ENCODE measurements at places on chromosomes 4 and X.

GRCh38 chr4:121742794-121743193 lies 22.2 kb downstream of the SMIM43 start:
- no peak for DNase-seq

DNA sequence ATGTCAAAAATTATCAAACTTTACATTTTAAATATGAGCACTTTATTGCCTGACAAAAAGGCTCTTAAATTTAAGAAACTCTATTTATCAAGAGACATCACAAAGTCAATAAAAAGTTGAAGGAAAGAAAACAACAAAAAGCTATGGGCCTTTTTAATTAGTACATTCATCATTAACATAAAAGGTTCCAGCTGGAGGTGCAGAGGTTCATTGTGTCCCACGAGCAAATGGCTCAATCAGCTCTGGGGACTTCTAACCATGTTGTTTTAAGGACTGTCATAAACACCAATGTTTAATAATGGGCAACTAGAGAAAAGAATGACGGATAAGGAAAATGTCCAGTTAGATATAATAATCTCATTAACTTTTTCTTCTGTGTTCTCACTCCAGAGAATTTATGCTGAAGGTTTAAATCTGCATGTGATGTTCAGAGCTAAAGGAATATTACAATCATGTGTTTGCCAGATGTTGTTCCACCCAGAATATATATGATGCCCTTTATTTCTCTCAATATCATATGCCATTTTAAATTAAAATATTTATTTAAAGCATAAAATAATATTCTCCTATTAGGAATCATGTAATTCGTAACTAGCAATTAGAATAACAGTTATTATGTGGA lies 840.3 kb upstream of the ADGRL3 start:
- no peak for DNase-seq

- DNase-seq, result peak; percentile 42
Measured at GRCh38 chr4:168153596-168154440, 61.5 kb downstream of the ANXA10 start.

DNA sequence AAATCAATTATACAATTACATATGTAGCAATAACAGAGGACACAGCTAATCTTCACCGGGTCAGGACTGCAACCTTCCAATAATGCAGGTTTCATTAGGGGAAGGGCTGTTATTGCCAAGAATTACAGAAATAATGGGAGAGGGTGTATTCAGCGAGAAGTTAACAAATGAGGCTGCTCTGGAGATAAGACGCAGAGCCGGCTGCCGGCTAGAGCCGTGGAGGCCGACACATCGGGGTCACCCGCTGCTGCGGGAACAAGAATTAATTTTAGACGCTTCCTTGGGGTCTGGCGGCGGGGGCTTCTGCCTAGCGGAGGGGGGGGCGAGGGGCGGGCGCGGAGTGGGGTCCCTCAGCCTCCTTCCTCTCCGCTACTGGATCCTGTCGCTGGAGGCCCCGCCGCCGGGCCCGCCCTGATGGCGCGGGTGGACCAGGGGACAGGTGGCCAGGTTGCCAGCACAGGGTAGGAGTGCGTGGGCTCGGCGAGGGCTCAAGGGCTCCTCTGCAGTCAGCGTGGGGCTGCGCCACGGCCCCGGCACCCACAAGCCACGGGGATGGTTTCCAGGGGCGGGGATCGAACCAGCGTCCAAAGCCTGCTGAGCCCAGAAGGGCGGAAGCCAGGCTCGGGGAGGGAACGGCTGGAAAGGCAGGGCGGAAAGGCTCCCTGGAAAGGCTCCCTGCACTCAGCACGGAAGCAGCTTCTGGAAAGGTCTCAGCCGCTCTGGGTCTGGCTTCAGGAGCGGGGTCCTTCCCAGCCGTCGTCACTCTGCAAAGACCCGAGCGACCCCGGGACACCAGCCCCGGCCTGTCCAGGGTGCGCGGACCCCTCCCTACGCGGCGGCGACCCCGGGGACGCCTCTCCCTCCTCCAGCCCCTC lies 113.8 kb upstream of the NKX1-1 start:
- no peak for DNase-seq

- DNase-seq, result no peak
Measured at GRCh38 chr4:89617317-89617716, 219.6 kb downstream of the SNCA start.

DNA sequence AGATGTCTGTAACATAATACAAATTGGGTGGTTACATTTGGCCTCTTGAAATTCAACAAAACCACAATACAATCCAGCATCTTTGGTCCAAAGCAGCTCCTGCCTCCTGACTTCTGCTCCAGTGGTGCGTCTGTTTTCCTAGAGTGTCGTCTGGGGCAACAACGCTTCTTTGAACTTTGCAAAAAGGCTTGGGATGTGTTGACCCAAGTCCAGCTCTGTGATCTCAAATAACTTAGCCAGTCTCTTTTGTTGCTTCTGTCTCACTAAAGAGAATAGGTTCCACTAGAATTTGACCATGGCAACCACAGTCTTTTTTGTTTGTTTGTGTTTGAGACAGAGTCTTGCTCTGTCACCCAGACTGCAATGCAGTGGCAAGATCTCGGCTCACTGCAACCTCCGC lies 324.0 kb downstream of the DHRSX start:
- no peak for DNase-seq

DNA sequence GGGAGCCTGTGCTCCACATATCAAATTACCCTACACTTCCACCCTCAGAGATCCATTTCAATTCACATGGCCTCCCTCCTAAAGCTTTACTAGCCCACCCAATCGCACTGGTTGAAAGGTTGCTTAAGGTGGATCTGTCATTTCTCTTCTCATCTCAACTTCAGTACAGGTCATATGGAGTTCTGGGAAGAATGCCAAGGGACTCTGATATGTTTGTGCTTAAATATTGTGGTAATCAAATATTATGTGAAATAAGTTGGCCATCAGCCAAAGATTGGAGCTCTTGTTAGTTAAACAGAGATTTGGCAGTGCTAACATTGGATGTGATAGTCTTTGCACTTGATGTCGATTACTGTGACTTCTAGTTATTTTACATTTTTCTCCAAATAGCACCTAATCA lies 20.5 kb downstream of the SEPTIN6 start:
- DNase-seq, result no peak

DNA sequence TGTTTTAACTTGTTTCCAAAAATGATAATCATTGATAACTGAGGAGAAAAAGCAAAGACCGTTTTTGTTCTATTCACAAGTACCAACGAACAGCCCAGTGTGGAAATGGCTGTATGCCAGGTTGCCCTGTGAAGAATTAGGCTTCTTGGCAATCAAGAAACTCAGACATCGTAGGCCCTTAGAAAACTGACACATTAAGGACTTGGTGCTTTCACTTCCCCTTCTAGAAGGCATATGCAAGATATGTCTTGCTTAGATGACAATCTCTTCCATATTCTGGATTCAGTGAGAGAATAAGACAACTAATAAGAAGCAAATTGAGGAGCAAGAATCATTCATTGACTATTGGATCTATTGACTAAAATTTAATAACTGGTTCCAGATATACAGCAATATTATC lies 56.6 kb downstream of the ANAPC10 start:
- no peak for DNase-seq

DNA sequence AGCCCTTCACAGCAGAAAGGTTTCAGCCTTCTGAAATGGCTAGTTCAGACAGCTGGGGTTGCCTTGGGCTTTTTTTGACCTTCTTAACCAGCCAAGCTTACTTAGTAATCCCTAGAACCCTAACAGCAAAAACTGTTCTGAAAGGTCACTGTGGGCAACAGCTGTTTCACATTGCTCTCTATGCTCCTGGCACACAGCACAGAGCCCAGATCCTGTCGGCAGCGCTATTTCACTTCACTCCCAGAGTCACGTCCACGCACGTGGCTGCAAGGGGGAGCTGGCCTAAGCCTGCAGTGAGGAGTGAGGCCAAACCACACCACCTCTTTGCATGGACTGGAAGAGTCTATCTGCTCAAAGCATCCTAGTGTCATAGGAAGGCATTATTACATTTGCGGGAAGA lies 32.0 kb upstream of the STS start:
- no peak for DNase-seq

- DNase-seq, result no peak
Measured at GRCh38 chrX:39439906-39440798, 638.9 kb downstream of the MID1IP1 start.

DNA sequence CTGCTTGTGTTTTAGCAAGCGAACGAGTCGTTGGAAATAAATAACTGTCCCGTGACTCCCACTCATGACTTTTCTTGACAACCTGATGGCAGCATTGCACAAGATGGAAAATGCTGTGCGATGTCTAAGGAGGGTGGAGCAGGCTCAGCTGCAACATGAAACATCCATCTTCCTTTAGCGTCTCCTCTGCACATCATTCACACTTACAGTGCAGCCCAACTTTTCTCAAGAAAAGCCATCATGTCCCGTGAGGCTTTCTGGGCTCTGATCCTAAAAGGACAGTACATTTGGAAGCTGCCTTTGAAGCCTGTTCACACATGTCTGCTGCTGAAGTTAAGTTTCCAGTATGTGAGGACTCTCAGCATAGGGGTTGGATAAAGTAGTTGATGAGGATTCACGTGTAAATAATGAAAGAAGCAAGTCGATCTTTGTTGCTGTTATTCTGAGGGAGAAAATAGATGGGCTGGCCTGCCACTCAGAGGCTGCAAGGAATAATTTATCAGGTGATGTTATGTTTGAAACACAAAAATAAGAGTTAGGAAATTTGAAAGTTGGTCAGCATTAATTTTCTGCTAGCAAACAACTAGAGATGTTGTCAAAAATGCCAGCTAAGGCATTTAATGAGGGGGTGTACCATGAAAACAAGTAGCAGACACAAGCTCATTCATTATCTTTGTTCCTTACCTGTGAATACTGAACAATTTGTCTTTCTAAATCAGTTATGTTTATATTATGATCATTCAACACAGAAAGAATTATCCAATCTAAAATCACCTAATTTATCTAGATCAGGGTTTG lies 328.7 kb upstream of the ZFP42 start:
- peak; percentile 38 for DNase-seq

DNA sequence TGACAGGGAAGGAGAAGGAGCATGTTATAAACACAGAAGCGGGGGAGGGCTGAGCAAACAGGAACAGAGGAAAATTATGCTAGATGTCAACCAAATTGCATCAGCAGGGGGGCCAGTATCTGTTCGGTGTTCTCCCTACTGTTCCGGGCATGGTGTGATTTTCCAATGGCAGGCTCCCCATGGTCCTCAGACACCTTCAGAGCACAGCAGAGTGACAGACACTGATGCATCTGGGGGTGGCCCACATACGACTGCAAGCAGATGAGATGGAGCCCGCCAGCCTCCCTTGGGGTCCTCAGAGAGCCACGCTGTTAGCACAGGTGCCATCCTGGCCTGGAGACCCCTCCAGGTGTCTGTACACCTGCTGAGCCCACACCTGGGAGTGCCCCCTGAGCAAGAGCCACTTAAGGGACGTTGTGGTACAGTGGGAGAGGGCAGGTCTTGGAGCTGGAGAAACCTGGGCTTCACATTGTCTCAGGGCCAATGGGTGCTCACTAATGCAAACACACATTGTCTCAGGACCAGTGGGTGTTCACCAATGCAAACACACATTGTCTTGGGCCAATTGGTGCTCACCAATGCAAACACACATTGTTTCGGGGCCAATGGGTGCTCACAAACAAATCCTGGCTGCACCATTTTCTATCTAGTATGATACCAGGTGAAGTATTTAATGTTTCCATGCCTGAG lies 95.4 kb downstream of the SLC2A9 start:
- DNase-seq, result no peak

- DNase-seq, result no peak
Measured at GRCh38 chrX:130552444-130553073, 150.8 kb downstream of the RBMX2 start.

GRCh38 chrX:69163936-69164741 lies 1.1 kb downstream of the PJA1 start:
- DNase-seq, result peak; percentile 53

DNA sequence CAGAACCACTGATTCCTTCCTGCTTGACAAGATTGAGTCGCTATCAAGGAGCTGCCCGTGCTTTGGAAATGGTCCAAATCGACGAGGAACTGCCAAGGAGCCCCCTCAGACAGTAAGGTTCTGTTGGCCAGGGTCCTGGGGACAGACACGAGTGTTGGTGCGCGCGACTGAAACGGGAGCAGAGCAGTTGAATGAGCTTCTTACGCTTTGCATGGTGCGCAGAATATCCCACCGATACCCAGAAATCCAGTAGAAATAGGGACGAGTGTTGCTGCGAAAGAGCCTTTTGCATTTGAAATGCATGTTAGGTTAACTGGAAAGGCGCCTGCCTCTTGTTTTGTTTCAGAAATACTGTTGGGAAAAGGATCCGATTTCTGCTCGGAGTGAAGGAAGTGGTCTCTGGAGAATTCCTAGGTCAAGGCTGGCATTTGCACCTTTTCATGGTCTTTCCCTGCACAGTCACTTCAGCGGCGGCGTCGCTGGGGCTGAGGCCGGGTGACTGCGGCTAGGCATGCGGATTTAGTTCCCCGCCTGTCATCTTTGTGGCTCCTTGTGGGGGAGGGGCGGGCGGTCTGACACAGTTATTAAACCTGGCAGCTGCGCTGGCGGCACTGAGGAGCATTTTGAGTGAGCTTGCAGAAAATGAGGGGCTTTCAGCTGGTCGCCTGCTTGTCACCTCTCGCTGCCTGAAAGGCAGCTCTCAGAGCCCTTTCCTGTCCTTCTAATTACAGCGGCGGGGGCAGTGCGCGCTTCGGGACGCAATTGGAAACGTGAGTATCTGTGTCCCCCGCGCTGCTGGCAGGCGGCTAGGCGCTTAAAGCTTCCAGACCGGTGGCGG lies 51.5 kb upstream of the TRIM2 start:
- peak; percentile 83 for DNase-seq

GRCh38 chrX:50152456-50152855 lies 48.4 kb downstream of the AKAP4 start:
- DNase-seq, result no peak

GRCh38 chr4:187208651-187209050 lies 485.0 kb upstream of the FAT1 start:
- no peak for DNase-seq

GRCh38 chr4:74751856-74752255 lies 42.5 kb downstream of the BTC start:
- peak; percentile 54 for DNase-seq

DNA sequence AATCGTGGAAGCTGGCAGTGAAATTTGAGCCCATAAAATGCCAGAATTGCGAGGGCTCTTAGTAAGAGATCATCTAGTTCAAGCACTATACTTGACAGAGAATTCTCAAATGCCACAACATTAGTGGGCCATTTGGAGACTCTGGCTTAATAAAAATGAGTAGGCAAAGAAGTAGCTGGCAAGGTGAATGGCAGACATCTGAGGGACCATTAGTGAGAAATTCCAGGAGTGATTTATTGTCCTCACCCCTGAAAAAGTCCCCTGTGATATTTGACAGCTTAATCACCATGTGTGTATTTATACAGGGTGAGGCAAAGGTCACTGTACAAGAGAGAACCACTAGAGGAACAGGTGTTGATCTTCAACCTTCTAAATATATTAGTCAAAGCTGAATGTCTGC lies 207.5 kb downstream of the CHRDL1 start:
- DNase-seq, result no peak

GRCh38 chr4:84631573-84631972 lies 48.6 kb downstream of the CDS1 start:
- no peak for DNase-seq

DNA sequence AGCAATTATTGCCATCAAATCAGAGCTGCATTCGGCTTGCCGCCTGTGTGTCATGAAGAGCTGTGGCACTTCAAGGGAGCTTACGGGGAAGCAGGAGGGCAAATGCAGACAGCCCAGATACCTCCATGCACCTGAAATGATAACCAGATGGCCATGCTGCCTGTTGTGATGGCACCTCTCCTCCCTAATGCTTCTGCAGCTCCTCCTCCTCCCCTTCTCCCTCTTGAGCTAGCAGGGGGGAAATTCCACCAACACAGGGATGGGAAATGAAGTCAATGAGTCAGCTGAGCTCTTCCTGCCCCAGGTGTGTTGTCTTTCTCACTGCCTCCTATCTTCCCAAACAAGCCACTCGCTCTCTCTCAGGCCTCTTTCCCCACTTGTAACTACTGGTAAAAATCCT lies 565.0 kb downstream of the BCOR start:
- DNase-seq, result no peak
